Osteocyte (in vitro differentiated cells): ENCODE measurements at places on chromosomes 11 and 22. TPM values are rescaled to one million over a fixed set of nuclear protein-coding genes. Genes with fewer than 3 reads are reported as not detected.
A peak's percentile ranks its signal among the peaks of the same experiment; 100 is the strongest.

DNA sequence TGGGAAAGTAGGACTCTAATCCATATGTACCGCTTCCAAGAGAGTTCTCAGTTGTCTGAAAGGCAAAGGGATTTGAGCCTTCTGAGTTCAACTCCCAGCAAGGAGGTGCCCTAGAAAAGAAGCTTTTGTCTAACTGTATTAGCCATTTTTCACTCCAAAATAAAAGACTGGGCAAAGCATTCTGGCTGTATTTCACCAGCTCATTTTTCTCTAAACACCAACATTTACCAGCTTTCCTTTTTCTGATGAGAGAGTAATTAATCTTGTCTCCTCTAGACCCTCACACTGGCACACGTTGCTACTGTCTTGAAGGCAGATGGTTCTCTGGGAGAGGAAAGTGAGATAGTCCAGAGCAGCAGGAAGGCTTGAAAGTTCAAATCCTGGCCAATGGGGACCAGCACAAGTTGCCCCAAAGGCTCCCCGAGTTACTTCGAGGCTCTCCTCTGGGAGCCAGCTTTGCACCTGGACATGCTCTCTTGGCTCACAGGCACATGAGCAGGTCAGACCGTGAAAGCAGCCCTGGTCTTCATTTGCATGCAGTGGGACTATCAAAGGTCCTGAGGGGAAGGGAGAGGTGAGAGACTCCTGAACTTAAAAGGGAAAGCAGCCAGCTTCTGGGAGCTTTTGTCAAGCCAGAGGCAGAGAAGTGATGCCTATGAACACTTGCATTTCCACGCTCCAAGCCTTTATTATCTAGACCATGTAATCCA lies 100.0 kb downstream of the NTM start:
- H3K36me3 ChIP-seq, result no peaks in the 10 kb centered on the region
- H3K4me1 ChIP-seq, result no peaks in the 10 kb centered on the region
- H3K27ac ChIP-seq, result no peak overlapping the region
- peaks cover 4% of the 10 kb centered on the region for H3K27me3 ChIP-seq
- no peak overlapping the region for H3K4me3 ChIP-seq

The LMF2 gene
- total RNA-seq, result 107 and 108 TPM in 2 replicates

The TEAD1 gene
- 152 and 154 TPM in 2 replicates for total RNA-seq

DNA sequence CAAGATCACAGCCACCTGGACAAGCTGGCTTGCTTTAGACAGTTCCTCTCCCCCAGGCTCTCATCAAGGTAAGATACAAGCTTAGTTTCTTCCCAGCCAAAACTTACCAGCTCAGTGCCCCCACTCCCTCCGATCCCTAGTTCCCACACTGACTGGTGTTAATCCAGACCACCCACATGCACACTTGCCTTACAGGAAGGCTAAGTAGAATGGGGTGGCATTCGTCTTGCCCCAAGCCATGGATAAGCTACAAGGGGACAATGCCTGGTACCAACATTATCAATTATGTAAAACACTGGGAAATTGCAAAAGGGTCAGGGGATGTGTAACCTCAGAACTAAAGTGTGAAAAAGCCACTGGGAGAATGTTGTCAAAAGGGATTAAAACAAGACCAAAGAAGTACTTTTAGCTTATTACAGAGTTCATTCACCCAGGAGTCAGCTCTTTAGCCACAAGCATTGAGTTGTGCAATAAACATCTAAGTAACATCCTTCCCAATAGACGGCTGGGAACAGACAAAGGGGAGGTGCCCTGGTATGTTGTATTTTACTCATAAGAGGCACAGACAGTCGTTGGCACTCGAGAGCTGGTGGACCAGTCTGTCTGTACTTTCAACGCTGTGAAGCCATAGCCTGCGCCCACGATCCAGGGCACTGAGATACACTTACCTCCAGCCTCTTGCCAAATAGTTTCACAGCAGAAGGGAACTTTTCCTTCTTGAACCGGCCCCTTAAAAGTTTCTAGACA lies 1.1 kb downstream of the DHCR7 start:
- H3K27me3 ChIP-seq, result no peaks in the 10 kb centered on the region
- peaks cover 12% of the 10 kb centered on the region for H3K36me3 ChIP-seq
- H3K27ac ChIP-seq, result peak overlapping the region; percentile 79
- H3K4me1 ChIP-seq, result peaks cover 24% of the 10 kb centered on the region

DNA sequence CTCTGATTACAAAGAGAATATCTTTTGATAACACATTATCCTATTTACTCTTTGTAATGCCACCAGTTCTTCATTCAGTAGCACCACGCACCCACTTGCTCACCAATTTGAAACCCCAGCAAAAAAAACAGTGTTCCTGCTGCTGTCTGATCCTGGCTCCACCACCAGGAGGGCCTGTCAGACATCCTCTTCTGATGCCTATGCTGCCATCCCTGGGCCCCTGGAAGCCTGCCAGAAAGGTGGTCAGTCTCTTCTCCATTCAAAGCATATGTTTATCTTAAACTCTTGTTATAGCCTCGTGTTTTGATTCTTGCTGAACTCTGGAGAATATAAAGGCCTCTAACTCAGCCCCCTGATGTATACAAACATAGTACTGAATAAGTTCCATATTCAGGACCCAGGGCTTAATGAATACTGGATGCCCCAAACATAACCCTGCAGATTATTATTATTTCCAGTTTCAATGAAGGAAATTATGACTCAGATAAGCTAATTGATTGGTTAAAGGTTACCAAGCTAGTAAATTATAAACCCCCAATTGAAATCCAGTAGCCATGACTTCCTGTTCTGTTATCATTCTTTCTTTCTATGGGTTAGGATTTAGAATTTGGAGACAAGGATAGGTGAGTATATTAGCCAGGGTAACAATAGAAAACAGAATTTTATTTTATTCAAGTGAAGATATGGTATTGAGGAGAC lies 116.7 kb downstream of the NTM start:
- DNase-seq, result no peak
- no peaks in the 10 kb centered on the region for H3K36me3 ChIP-seq
- H3K27me3 ChIP-seq, result peaks cover 3% of the 10 kb centered on the region
- H3K4me1 ChIP-seq, result no peaks in the 10 kb centered on the region

The XKR3 gene
- total RNA-seq, result not detected in 2 replicates

The KCTD14 gene
- 0.73 and 1.0 TPM in 2 replicates for total RNA-seq

The OR52I1 gene
- total RNA-seq, result not detected in 2 replicates

DNA sequence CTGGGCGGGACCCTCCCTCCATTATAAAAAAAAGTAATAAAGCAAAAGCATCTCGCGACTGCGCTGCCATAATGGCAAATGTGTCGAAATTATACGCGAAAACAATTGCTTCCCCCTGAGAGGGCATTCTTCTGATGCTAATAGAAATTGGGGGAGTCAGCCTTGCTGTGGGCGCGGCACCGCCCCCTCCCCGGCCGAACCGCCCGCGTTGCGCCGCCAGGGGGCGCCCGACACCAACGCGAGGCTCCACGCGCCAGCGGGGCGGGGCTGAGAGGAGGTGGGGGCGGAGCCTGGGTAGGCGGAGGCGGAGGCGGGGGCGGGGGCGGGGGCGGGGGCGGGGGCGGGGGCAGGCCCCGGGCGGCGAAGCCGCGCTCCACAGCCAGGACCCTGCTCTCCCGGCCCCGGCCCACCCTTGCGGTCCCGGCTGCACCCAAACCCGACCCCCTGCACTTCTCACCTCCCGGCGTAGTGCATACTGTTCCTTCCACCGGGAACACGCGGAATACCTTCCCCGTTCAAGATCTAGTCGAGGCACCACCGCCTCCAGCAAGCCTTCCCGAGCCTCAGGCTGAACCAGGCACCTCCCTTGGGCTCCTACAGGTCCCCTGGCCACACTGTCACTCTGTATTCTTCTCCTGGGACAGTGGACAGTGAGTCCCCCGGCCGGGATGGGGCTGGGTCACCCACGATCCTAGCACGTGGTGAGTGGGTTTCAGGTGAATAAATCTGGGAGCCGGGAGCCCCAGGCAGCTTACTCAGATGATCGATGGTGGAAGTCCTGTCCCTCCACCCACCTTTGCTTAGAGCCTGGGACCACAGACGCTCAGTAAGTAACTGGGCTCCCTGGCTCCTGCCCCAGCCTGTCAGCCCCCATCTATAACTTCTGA lies 15.5 kb upstream of the UPK3A start:
- H3K27me3 ChIP-seq, result no peaks in the 10 kb centered on the region
- H3K36me3 ChIP-seq, result no peaks in the 10 kb centered on the region
- peak; percentile 94 for DNase-seq
- peak overlapping the region; percentile 81 for H3K4me3 ChIP-seq
- H3K4me1 ChIP-seq, result peaks cover 19% of the 10 kb centered on the region
- no peak overlapping the region for H3K27ac ChIP-seq
